ENCODE measurements at places on chromosomes 7 and 10. TPM values are rescaled to one million over a fixed set of nuclear protein-coding genes. Genes with fewer than 3 reads are reported as not detected.
A peak's percentile ranks its signal among the peaks of the same experiment; 100 is the strongest.

DNA sequence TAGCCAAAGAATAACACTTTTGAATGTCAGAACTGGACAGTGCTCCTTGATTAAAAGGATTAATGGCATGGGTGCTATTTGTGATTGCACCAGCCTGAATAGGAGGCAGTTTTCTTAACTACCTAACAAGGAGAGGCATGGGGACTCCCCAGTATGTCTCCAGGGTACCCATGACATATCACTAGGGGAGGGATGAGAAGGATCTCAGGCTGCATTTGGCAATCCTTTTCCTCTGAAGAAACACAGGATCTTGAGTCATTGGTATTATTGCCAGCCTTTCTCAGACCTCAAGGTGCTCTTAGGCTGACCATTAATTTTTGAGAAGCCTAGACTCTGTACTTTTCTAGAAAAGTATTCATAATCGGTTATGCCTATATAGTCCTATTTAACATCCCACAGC, 77.5 kb upstream of the NPVF start:
- no peak for DNase-seq

GRCh38 chr7:140722254-140722653, 25.7 kb downstream of the NDUFB2 start:
- DNase-seq, result no peak

DNA sequence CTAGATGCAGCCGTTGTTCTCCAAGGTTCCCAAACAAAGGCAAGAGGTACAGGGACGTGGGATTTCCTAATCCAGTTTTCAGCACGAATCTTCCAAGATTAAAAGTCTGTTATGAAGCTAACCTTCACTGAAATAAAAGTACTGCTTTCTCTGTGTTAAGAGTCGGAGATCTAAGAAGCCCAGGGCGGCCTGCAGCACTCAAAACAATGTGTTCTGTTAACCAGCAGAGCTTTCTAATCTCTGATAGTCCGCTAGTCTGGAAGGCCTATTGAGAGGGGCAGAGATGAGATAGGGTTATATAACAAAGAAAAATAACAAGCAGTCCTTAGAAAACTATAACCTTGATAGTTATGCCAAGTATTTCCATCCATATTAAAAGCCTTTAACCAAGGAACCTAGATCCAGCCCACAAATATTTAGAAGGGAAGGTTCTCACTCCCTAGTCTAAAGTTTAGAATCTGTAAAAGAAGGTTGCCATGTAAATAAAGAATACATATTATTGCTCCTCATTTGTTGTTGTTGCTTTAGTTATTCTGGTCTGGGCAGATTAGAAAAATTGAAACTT, 106.3 kb upstream of the SVIL start:
- no peak for DNase-seq

DNA sequence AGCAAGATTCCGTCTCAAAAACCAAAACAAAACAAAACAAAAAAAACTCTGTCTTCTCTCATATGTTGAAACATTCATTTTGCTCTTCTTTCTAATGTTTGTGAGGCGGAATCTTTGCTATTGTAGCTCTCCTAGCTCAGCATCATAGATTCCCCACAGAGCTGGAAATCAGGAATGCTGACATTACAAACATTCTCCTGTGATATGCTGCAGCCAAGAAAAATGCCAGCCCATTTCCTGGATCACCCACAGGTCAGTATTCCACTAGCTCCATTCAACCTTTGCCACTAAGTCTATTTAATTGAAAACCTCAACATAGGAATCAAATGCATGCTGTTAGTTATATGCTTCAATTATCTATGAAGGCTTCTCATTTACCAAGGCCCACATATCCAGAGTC, 186.3 kb downstream of the IPMK start:
- no peak for DNase-seq

DNA sequence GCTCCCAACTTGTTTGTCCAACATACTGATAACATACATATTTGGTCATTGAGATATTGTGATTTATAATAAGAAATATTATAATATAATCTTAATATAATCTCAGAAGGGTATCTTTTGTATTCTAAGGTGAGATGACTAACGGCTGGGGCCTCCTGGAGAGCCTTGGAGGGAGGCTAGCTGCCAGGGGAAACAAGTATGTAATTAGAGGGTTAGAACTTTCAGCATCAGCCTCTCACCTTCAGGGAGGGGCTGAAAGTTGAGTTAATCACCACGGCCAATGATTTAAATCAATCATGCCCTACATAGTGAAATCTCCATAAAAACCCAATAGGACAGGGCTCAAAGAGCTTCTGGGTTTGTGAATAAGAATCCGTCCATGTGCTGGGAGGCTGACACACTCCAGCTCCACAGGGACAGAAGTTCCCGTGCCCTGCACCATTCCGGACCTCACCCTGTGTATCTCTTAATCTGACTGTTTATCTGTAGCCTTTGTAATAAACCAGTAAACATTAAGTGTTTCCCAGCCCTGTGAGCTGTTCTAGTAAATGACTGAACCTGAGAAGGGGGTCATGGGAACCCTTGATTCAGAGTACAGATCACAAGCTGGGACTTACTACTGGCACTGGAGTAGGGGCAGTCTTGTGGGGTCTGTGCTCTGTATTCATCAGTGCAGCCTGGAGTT, 86.3 kb upstream of the STEAP1B start:
- no peak for DNase-seq

- DNase-seq, result no peak
These were observed 231.8 kb downstream of the AHR start for GRCh38 chr7:17530244-17530643.

GRCh38 chr7:3924277-3924676, 623.2 kb downstream of the SDK1 start:
- DNase-seq, result no peak

GRCh38 chr10:14325325-14325955, 5.3 kb downstream of the FRMD4A start:
- DNase-seq, result no peak

DNA sequence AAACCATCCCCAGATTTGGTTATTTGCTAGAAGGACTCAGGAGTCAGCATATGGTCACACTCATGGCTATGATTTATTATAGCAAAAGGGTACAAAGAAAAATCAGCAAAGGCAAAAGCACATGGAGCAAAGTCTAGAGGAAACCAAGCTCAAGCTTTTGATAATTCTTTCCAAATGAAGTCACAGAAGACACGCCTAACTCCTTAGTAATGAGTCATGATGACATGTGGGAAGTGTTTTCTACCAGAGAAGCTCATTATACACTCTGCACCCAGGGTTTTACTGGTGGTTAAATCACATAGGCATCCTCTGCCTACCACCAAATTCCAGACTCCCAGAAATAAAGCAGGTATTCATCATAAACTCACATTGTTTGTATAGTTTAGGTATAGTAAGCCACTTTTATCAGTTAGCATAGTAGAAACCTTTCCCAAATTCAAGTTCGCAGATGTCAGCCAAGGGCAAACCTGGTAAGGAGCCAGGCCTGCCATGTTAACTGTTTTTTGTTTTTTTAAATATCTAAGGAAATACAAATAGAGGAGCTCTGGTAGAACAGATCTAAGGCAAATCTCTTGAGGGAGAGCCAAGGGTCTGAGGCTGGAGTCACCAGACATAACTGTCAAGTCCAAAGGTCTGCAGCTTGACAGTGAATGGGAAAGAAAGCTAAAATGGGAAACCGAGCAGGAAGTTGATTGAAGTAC, 15.4 kb upstream of the HIBADH start:
- peak; percentile 99 for DNase-seq

DNA sequence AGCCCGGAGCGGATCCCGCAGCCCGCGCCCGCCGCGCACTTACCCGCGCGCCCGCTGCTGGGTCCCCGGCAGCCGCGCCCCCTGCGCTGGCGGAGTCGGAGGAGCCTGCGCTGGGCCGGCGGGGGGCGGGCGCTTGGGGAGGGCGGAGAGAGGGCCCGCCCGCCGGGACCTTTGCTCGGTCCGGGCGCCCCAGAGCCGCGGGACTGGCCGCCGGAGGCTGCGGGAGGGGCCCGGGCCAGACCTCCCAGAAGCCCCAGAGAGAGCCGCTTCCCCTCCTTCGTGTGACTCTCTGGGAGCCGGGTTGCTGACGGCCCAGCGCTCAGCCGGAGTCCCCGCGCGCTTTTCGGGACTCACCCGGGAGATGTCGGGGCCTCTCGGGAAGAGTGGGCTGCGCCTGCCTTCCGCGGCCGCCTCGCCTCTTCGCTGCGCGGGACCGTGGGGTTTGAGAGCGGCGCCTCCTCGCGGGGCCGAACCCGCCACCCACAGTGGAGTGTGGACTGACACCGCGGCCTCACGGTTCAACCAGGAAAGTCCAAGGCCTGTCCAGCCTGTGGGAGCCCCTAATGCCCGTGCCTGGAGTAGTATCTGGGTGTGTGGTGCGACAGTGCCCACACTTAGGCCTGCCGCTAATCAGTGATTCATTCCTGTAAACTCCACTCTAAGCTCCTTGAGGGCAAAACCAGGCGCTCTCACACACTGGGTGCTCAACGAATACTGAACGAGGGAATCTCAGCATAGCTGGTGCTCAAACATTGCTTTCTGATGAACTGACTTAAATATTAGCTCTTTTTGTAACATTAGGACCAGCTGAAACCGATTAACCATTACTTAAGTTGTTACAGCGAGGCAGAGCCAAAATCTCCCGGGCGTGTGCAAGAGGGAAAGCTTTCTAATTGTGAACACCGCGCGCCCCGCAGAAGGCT, at the start of gene GSDME:
Gene GSDME, minus strand, starts transcription at position 112 of the 923 bp plus-strand sequence. CDS start 7,690 bp downstream, outside the sequence.
- DNase-seq, result peak; percentile 71

POP7 gene
- 85.5 TPM for total RNA-seq

KIAA1549 gene
- total RNA-seq, result 5.1 TPM

HOXA7 gene
- 13.3 TPM for total RNA-seq

CALCR gene
- total RNA-seq, result not detected

SLC26A4 gene
- 0.14 TPM for total RNA-seq

SFTPA1 gene
- not detected for total RNA-seq
